ENCODE measurements at places on chromosomes 6 and 20.

GRCh38 chr20:30610751-30611150, 646.7 kb upstream of the DEFB115 start:
- no peak for DNase-seq

GRCh38 chr6:449486-450419, 58.2 kb downstream of the IRF4 start:
- DNase-seq, result no peak

GRCh38 chr6:105926318-105926717, 159.8 kb upstream of the PRDM1 start:
- DNase-seq, result no peak

DNA sequence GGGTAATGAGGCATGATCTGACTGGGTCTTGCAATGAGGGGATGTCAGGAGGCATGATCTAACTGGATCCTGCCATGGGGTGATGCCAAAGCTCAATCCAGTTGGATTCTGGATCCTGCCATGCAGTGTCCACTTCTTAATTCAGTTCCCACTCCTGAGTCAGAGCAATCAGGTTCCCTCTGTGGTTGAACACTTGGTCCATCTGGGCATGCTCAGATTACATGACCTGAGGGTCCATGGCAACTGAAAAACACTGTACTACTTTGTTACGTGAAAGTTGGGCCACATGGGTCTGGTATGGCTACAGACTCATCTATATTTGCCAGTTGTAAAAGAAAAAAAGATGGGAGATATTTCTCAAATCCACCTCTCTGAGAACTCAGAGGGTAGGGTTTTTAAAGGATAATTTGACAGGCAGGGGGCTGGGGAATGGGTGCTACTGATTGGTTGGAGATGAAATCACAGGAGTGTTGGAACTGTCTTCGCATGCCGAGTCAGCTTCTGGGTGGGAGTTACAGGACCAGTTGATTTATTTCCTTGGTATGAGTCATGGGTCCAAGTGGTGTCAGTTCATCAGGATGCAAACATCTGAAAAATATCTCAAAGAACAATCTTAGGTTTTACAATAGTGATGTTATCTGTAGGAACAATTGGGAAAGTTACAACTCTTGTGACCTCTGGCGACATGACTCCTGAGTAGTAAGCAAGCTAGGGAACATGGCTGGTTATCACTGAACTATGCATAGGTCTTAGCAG, 21.6 kb downstream of the C6orf163 start:
- DNase-seq, result no peak

GRCh38 chr20:54214566-54214965, 6.7 kb downstream of the PFDN4 start:
- peak; percentile 48 for DNase-seq

DNA sequence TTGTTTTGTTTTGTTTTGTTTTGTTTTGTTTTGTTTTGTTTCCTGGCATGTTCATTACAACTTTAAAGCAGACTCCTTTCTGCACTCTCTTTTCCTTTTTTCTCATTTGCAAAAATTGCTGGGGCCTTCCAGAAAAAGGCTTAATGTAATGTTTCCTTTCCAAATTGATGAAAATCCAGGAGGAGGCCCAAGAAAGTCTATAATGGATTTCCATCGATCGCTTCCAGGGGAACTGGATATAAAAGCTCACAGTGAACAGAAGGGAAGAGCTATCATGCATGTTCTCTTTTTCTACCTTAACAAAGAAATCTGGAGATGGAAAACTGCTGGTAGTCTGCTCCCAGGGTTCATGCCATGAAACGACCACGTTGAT, 28.7 kb downstream of the ISM1 start:
- DNase-seq, result no peak

- no peak for DNase-seq
These were observed 15.0 kb downstream of the PBOV1 start for GRCh38 chr6:138203315-138203714.

DNA sequence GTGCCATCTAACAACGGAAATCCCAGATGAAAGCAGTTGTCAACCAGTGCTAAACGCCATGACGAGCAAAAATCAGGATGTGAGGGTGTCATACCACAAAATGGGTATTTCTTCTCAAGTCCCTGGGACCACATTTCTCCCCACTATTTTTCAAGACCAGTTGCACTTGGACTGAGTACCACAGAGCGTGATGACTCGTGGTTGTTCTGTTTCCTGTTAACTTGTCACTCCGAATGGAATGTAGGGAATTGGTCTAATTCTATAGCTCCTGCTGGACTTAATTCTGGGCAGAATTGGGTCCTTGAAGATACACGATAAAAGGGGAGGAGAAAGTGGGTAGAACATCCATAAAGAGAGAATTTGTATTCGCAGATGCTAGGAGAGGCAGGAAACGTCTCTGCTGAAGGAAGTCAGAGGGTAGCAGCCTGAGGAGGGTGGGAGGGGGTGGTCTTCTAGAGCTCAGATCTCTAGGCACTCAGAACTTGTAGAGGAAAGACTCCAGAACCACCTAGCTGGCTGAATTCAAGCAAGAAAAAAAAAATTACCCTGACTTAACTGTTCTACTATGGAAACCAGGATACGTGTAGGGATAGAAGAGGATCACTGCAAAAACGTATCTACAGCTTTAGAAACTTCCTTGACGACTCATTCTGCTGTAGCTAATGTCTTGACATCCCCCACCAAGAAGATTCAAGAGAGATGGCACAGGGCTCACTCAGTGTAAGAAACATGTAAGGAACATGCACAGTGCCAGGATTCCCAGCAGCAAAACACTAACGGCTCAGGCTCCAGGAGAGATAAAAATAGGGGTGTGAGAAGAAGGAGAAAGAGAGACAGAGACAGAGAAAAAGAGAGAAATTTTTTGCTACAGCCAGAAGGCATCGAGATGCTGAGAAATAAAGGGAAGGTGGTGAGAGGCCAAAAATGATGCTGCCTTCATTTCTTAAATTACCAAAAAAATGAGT, 494.7 kb downstream of the CD83 start:
- no peak for DNase-seq

DNA sequence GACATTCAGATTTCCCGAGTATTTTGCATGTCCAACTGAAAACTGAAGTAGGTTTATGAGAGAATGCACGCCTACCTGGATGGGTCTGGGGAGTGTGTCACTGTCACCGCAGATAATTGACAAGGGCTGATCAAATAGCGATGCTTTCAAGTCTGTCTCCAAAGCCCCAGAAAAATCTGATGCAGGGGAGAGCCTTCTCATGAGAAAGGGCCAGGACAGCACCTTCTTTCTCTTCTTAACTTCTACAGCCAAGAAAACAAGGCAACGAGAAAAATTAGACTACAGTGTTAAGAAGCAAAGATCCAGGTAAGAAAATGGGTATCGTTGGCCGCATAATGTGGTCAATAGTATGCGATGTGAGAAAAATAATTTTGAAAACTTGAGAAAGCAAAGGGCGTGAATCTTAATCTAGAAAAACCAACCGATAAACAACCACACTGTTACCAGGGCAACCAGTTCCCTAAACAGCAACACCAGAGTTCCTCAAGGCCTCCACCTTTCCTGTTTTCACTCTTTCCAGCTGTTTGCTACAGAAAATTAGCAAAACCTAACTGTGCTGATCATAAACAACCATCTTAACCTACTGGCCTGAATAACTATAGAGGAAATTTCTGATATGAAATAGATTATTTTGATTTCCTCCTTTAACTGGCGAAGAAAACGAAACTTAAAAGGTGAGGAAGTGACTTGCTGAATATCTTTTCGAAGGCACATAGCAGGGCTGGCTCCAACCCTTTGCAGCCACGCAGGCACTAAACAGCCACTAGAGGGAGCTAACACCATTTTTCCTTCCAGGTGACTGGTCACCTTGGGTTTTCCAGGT, 2.6 kb downstream of the TAGAP start:
- DNase-seq, result peak; percentile 48

DNA sequence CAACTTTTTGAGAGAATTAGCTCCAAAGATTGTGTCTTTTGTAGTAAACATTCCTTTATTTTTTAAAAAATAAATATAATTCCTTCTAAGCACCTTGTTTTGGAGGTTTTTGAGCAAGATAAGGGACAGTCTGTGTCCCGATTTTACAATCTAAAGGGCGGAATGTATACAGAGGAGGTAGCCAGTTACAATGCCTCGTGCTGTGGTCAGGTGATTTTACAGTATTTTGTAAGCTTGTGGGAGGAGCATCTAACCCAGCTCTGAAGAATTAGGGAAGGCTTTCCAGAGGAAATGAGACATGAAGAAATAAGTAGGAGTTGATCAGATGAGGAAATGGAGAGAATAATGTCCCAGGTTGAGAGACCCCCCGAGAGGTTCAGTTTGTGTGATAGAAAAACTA, 1.3 kb downstream of the HINT3 start:
- no peak for DNase-seq

GRCh38 chr20:61684583-61685235, 381.0 kb downstream of the TAF4 start:
- DNase-seq, result no peak

DNA sequence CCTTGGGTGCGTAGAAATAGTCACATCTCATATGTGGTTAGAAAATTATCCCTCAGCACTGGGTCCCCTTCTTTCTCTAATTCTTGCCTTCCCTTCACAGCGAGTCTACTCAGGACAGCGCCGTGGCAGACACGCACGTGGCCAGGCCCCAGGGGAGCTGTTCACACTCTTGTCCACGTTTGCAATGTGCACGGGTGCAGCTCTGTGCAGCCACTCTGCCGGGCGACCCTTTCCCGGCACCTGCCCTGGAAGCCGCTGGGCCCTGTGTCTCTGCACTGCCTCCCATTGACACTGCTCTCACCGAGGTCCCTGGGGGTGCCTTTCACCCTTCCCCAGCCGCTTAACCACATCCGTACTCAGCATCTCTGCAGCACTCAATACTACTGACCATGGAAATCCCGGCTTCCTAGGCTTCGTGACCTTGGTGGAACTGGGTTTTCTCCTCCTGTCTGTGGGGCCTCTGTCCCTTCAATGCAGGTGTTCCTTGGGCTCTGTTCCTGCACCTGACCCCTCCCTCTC, 104.9 kb downstream of the DACT2 start:
- DNase-seq, result peak; percentile 12

- no peak for DNase-seq
These were observed 191.5 kb downstream of the CDH4 start for GRCh38 chr20:61443443-61444126.

DNA sequence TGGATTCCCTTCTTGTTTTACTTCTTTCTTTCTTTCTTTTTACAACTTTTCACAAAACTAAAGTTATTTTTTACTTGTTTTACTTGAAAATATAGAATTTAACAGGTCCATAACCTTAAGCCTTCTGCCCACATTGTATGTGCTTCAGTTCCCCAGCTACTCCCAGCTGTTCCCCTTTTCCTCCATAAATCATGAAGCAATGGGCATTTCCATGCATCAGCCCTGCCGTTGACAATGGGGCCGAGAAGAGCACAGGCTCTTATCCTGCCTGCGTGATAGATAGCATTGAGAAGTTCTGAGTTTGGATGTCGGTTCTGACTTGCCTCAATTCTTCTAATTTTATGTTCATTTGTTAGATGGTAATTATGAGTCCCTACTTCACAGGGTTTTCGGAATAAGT, 583.8 kb downstream of the CDH26 start:
- no peak for DNase-seq

GRCh38 chr6:169685860-169686259, 16.0 kb downstream of the WDR27 start:
- DNase-seq, result no peak

GRCh38 chr20:48558906-48559305, 268.9 kb downstream of the PREX1 start:
- DNase-seq, result no peak

GRCh38 chr6:169370666-169371343, 117.2 kb upstream of the THBS2 start:
- no peak for DNase-seq

- DNase-seq, result no peak
These were observed 248.7 kb downstream of the ADGB start for GRCh38 chr6:146847426-146847825.

- no peak for DNase-seq
These were observed 68.1 kb upstream of the PMEPA1 start for GRCh38 chr20:57777911-57778310.

- DNase-seq, result no peak
These were observed 60.3 kb downstream of the BMP6 start for GRCh38 chr6:7786214-7786661.

- DNase-seq, result no peak
These were observed 32.5 kb downstream of the BFSP1 start for GRCh38 chr20:17498641-17499040.

GRCh38 chr20:35870541-35871258, 83.6 kb downstream of the SCAND1 start:
- DNase-seq, result no peak

- DNase-seq, result peak; percentile 51
These were observed 302.5 kb downstream of the DHX35 start for GRCh38 chr20:39264506-39265172.

- DNase-seq, result no peak
These were observed 3.7 kb downstream of the RAD21L1 start for GRCh38 chr20:1229541-1229940.

DNA sequence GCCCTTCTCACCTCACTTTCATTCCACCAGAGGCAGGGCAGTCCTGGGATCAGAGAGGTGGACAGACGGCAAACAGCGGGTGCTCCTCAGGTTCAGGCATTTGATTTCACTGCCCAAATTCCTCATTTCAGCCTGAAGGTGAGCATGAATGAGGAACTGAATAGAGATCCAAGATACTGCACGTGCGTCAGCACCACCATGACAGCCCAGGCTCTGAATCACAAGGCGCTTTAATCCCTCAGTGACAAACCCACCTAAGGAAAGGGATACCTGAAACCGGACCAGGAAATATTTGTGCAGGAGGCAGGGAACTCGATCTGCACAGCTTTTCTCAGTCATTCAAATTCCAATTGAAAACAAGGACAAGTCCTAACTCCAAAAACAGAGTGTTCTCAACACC, 174.8 kb upstream of the HEY2 start:
- DNase-seq, result no peak

GRCh38 chr6:125983246-125983945, 2.9 kb upstream of the TRMT11 start:
- DNase-seq, result no peak

DNA sequence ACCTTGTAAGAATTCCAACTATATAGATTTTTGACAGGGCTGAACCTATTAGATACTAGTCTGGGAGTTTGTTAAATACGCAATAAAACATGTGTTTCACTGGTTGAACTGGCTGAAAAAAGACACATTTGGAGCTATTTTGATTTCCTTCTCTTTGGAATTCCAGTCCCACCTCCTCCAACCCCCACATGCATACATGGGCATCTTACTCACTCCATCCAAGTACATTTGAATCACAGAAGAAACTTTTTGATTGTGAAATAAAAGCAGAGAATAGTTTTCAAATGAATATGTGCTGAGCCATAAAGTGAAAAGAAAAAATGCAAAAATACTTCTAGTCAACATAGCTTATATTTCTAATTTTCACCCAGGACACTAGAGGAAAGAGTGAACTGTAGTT, 33.9 kb upstream of the STXBP5 start:
- DNase-seq, result no peak

GRCh38 chr6:10723567-10723881, 654 bp downstream of the TMEM14C start:
- peak; percentile 45 for DNase-seq
